ENCODE measurements at places on chromosomes 13 and 19.

- DNase-seq: no peak
Observed at GRCh38 chr19:51103926-51104341, 4.3 kb downstream of the CTU1 start.

DNA sequence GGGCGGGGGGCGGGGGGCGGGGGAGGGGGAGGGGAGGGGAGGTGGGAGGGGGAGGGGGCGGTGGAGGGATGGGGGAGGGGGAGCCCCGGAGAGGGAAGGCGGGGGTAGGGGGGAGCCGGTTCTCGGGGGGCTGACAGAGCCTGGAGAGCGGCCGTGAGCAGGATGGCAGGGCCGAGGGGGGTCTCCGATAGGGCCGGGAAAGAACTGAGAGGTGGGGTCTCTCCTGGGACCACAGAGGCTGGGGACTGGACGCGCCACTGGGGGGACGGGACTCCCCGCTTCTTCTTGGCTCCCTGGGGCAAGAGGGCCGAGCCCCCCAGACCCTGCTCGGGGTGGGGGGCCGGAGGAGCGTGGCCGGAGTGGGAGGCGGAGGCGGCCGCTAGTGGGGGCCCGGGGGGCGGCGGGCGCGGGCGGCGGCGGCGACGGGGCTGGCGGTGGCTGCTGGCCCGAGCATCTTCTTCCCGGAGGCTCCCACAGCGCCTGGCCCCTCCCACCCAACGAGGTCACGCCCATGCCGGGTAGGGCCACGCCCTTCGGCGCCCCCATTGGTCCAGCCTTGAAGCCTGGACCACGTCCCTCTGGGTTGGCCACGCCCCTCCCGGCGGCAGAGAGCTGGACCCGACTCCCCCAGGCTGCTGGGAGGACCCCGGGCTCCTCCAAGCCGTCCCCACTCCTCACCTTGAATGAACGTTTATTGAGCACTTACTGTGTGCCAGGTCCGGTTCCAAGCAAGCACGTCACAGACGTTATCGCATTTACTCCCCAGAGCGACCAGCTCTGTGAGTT lies at the start of gene NOVA2:
Gene NOVA2, minus strand, starts transcription at position 313 of the 786 bp plus-strand sequence. CDS start 514 bp downstream, outside the sequence.
- peak; percentile 27 for DNase-seq

GRCh38 chr19:48514123-48514458 lies 2.5 kb upstream of the LMTK3 start:
- no peak for DNase-seq

DNA sequence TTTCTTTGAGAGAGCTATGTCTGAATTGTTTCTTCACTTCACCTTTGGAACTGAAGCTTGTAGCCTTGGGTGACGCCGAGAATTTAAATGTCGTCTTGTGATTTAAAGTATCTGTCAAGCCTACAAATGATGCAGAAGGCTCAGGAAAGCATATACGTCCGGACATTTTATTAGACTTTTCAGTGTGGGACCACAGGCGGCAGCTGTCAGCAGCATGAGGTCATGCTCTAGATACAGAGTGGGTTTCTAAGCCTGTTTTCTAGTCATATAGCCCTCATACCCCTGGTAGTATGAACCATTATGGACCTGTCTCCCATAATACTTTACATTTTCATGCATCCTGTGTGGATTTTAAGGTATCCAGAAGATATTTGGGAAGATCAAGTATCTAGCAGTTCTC lies 212.3 kb downstream of the ATP8A2 start:
- DNase-seq: no peak

GRCh38 chr13:84294576-84294975 lies 412.3 kb upstream of the SLITRK1 start:
- no peak for DNase-seq

- no peak for DNase-seq
Observed at GRCh38 chr13:47408546-47409319, 511.9 kb upstream of the HTR2A start.

DNA sequence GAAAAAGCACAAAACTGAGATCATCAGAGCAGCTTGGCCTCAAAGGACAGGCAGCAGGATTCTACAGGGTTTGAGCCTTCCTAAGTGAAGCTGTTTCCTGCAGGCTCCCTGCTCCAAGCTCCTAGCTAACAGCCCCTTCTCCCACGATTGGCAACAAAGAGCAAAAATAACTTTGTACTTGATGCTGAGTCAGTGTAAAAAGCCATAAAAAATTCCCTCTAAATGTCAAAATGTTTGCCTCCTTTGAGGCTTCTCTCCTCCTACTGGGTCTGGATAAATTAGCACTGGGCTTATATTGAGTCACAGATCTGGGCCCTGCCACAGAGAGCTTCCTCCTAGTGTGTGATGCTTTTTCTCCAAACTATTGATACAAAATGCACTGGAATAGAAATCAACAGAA lies 153.3 kb downstream of the TNFRSF19 start:
- no peak for DNase-seq

DNA sequence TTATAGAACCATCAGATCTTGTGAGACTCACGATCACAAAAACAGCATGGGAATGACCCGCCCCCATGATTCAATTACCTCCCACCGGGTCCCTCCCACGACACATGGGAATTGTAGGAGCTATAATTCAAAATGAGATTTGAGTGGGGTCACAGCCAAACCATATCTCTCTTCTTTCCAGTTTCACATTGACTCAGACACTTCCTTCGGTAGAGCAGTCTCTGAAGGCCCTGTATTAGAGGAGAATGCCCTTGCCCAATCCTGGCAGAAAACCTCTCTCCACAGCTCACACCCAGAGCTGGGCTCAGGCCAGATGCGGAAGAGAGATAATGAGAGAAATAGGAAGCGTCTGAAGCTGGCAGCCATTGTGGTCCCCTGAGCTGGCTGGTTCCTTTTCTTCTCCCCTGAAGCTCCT lies 72.4 kb upstream of the CLDN10 start:
- peak; percentile 15 for DNase-seq

- DNase-seq: no peak
Observed at GRCh38 chr19:43465468-43466120, at the start of gene LYPD3. Gene LYPD3 (minus strand): TSS chr19:43465608. CDS start chr19:43465571, 37 bp downstream.

GRCh38 chr13:28964052-28964451 lies 143.9 kb downstream of the MTUS2 start:
- no peak for DNase-seq

DNA sequence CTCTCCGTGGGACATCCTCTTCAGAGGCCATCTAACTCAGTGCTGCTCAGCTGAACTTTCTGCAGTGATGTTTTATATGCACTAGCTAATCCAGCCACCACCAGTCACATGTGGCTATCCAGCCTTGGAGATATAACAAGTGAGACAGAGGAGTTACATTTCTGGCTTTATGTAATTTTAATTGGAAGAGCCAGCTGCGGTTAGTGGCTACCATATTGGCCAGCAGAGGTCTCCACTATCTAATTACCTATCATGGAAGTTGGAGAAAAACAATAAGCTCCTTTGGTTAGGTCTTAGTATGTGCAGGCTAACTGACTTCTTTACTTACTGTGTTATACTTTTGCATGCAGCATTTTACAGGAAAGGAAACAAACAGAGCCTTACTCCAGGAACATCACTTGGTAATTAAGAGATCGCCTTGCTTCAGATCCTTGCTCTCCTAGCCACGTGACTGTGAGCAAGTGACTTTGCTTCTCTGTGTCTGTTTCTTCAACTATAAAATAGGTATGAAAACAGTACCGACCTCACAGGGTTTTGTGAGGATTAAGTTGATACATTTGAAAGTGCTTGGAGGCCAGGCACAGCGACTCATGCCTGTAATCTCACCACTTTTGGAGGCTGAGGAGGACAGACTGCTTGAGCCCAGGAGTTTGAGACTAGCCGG lies 1.6 kb upstream of the KLK10 start:
- no peak for DNase-seq

- no peak for DNase-seq
Observed at GRCh38 chr13:59747529-59747928, 416.2 kb downstream of the DIAPH3 start.

GRCh38 chr19:13526552-13526951 lies 20.3 kb upstream of the CACNA1A start:
- DNase-seq: no peak

GRCh38 chr19:2249880-2250765 lies 1.0 kb downstream of the AMH start:
- no peak for DNase-seq

DNA sequence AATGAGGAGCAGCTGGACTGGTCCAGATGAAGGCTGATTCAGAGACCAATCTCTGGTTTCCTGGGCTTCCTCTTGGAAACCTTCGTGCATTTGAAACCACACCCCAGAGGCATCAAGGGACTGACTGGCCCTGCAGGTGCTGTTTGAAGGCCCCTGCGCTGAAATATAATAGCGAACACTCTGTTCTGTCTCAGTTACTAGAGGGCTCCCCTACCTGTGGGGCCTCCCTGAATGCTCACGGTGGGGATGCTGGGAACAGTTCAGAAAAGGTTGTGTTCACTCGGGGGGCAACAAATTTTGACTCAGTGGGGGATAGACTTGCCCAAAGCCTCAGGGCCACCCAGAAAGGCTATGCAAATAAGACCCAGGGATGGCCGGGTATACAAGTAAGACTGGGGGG lies 6.4 kb downstream of the CCDC8 start:
- no peak for DNase-seq

DNA sequence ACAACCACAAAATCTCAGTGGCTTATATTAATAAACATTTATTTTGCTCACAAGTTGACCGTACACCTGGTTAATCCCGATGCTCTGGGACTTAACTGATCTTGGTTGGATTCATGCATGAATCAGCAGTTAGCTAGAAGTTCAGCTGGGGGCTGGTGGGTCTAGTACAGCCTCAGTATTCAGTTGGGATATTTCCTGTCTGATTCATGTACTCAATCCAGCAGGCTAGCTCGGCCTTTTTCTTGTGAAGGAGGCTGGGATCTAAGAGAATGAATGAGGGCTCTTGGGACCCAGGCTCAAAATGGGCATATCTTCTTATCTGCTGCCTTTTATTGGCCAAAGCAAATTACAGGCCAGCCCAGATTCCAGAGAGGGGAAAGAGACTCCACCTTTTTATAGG lies 178.8 kb downstream of the KCTD12 start:
- no peak for DNase-seq

- DNase-seq: no peak
Observed at GRCh38 chr19:51970718-51971117, 15.9 kb downstream of the ZNF350 start.

DNA sequence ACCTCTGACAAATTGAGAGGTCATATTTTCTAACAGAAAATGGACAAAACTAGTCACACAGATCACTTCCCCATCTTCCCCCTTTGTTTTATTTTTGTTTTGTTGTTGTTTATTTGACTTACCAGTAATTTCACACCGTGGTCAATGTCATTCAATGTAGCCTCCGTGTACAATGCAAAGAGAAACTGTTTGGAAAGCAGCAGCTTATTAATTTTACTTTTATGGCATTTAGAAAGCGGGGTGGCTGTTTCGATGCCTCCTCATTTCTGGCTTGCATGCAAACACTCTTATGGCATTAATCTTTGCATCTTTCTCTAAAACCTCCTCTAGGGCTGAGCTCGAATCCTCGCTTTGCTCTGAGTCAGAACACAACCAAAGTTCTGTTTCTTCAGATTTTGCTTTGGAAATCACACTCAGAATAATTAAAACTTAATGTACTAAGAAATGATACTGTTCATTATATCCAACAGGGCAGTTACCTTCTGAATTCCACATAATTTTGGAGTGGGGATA lies 77.0 kb downstream of the ZNF536 start:
- DNase-seq: no peak

DNA sequence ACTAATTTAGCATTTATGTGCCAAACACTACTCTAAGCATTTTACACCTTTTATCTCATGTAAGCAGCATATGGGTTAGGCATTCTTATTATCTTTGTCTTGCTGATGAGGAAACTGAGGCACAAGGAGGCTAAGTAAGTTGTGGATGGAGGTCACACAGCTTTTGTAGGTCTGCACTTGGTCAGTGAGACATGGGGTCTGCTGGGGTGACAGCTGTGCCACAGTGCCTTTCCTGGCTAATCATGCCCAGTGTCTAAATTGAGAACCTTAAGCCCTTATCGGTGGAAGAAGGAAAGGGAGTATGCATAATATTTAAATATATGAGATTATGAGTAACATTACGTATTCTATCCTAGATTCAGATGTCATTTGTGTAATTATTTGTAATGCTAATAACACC lies 226.2 kb downstream of the GGACT start:
- no peak for DNase-seq

DNA sequence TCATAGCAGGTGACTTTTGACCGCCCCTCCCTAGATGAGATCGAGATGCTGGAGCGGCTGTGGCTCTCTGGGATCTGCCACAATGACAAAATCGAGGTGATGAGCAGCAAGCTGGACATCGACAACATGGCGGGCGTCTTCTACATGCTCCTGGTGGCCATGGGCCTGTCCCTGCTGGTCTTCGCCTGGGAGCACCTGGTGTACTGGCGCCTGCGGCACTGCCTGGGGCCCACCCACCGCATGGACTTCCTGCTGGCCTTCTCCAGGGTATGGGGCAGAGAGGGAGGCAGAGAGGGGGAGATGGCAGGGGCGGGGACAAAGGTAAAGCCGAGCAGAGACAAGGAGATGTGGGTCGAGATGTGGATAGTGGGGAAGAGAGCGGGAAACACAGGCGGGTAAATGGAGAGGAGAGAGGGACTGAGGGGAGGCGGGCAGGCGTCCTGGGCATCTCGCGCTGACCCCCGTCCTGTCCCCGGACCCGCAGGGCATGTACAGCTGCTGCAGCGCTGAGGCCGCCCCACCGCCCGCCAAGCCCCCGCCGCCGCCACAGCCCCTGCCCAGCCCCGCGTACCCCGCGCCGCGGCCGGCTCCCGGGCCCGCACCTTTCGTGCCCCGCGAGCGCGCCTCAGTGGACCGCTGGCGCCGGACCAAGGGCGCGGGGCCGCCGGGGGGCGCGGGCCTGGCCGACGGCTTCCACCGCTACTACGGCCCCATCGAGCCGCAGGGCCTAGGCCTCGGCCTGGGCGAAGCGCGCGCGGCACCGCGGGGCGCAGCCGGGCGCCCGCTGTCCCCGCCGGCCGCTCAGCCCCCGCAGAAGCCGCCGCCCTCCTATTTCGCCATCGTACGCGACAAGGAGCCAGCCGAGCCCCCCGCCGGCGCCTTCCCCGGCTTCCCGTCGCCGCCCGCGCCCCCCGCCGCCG lies 3.4 kb upstream of the GRWD1 start:
- DNase-seq: no peak

DNA sequence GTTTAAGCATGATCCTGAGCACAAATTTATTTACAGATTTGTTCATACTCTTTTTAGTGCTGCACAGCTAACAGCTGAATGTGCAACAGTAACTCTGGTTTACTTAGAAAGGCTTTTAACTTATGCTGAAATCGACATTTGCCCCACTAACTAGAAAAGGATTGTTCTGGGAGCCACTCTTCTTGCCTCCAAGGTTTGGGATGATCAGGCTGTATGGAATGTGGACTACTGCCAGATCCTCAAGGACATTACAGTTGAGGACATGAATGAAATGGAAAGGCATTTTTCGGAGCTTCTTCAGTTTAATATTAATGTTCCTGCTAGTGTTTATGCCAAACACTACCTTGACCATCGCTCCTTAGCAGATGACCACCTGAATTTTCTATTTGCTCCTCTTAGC lies 16.0 kb downstream of the ZNF100 start:
- DNase-seq: no peak

- no peak for DNase-seq
Observed at GRCh38 chr13:51912511-51913225, 50.9 kb downstream of the CCDC70 start.

DNA sequence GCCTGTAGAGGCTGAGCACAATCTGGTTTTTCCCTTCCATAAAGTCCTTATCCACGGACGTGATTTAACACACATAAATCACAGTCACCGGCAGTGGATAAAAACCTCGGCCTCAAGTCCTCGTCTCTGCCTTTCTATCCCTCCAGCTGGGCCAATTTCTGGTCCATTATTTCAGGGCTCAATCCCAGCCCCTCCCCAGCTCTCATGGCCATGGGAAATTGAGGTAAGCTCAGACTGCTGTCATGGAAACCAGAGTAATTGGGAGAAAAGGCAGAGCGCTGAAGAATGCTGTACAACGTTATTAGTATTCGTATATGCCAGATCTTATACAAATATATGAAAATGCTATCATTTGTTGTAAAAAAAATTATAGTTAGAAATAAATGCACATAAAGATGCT lies 86.2 kb upstream of the USP29 start:
- no peak for DNase-seq
